Stimulated activated CD8-positive, alpha-beta memory T cell treated with anti-CD3 and anti-CD28 coated beads, Interleukin-15, amount 100 ng/mL, for 24 hours (primary cell): ENCODE measurements at places on chromosomes 7 and 10.

DNA sequence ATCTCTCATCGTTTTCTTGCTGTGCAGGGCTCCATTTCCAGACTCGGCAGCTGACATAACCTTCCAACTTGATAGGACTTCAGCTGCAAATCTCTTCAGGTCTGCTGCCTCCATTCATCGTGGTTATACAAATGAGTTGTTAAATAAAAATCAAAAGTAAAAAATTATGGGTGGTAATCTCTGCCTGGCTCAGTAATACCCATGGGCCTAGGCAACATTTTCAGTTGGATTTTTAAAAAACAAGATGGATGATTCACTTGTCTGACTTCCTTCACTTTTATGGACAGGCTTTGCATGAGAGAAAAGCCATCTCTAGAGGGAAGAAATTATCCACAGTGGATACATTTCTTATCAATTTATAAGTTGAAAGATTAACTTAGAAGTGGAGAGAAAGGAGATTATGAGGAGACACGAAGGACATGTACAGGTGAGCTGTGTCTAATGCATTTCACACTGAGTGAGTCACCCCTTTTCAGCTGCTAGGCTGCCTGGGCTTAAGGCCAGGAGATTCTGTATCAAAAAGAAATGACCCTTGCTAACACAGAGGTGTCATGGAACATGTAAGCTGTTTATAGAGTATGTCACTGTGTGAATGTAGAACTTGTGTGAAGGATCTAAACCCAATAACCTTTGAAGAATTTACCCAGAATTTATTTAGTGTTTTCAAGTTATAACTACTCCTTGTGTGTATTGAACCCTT is 495.1 kb downstream of the AUTS2 start:
- DNase-seq = no peak

GRCh38 chr10:92690915-92691590 is 1.3 kb downstream of the HHEX start:
- DNase-seq = no peak

- DNase-seq = no peak
These were observed 31.6 kb downstream of the ST7 start for GRCh38 chr7:116984917-116985316.

DNA sequence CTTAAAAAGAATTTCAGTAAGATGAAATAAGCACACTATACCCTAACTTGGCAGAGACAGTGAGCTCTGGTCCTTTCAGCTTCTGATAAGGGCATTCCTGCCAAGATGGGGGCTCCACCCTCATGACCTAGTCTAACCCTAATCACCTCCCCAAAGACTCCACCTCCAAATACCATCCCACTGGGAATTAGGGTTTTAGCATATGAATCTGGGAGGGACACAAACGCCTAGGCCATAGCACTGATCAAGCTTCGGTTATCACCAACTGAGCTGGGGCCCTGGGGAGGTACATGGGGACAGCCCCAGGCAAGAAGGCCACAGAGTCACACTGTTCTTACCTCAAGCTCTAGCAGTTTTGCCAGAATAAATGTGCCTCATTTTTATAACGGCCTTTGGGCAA is 31.4 kb downstream of the PALS2 start:
- DNase-seq = no peak

DNA sequence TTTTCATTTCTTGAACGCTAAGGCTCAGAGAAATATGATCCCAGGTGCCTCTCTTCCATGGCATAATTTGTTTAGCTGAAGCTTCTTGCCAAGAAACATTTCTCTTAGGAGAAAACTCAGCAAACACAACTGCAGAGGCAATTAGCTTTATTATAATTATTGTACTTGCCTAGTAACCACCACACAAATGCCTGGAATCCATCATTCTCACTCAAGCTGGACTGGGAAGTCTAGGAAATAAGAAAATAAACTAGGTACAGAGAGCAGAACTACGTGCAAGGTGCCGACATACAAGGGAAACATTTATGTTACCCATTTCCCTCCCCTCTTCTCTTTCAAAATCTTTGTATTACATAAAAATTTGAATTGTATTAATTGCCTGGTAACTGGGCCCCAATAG is 15.1 kb downstream of the SLC35B4 start:
- DNase-seq = no peak
